ENCODE measurements at places on chromosomes 11 and 22.
A peak's percentile ranks its signal among the peaks of the same experiment; 100 is the strongest.

GRCh38 chr11:12005476-12005875 is 3.0 kb downstream of the DKK3 start:
- no peak for DNase-seq

GRCh38 chr11:112223121-112223520 is 3.1 kb upstream of the PTS start:
- DNase-seq = no peak

DNA sequence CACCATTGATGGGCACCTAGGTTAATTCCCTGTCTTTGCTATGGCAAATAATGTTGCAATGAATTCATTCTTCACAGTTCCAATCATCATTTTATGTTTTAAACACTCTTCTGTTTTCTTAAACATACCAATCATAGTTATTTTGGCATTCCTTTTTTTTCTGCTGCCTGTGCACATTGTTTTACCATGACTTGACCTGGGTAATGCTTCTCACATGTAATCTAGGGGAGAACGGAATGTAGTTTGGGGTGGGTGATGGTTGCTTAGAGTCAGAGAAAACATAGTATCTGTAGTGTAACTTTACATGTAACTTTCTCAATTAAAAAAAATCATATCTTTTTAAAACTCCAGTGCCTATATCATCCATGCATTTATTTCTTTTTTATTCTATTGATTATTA is 1945.3 kb upstream of the RAG2 start:
- no peak for DNase-seq

- DNase-seq = no peak
These were observed 1.0 kb downstream of the MOGAT2 start for GRCh38 chr11:75718419-75719339.

- no peak for DNase-seq
These were observed 28.2 kb upstream of the P4HA3 start for GRCh38 chr11:74339619-74340018.

- no peak for DNase-seq
These were observed 56.7 kb downstream of the APIP start for GRCh38 chr11:34859496-34859895.

- DNase-seq = no peak
These were observed 250.3 kb downstream of the GRM5 start for GRCh38 chr11:88815505-88815904.

DNA sequence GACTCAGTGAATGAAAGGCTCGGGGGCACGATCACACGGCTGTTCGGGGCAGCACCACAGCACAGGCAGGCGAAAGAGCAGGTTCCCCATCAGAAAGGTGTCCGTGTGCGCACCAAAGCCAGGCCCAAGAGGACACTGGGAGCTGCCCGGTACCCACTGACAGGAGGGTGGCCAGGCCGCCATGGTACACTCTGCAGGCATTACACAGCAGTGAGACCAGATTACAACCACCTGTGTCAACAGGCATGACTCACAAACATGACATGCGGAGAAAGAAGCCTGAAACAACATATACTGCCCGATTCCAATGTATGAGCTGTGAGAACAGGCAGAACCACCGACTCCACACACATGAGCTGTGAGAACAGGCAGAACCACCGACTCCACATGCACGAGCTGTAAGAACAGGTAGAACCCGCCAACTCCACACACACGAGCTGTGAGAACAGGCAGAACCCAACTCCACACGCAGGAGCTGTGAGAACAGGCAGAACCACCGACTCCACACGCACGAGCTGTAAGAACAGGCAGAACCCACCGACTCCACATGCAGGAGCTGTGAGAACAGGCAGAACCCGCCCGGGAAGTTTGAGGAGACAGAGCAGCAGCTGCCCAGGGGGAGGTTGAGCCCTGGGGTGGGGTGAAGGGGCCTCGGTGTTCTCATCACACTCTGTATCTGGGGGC is 32.6 kb downstream of the KIAA0930 start:
- peak; percentile 68 for DNase-seq

DNA sequence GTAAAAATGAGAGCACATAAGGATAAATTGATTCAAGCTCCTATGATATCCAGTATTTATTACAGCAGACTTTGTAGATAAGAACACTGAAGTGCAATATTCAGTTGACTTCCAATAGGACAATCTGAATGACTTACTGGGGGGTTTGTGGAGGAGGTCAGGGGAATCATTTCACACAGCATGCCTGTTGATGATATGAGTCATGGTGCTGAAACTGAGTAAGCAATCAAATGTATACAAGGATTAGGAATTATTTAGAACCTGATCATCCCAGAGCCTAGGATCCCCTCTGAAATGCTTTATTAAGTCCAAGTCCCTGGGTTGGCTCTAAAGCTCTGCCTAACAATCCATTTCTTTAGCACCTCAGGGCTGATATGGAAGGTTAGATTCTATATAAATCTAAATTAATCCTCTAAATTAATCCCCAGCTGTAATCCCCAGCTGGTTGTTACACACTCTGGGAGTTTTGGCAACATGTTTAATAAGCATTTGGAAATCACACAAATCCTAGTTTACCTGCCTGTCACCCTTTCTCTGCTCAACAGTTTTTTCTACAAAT is 326.4 kb downstream of the GUCY1A2 start:
- no peak for DNase-seq
